Ovary (tissue), 10 donors: ENCODE measurements at places on chromosomes 4 and X.

DNA sequence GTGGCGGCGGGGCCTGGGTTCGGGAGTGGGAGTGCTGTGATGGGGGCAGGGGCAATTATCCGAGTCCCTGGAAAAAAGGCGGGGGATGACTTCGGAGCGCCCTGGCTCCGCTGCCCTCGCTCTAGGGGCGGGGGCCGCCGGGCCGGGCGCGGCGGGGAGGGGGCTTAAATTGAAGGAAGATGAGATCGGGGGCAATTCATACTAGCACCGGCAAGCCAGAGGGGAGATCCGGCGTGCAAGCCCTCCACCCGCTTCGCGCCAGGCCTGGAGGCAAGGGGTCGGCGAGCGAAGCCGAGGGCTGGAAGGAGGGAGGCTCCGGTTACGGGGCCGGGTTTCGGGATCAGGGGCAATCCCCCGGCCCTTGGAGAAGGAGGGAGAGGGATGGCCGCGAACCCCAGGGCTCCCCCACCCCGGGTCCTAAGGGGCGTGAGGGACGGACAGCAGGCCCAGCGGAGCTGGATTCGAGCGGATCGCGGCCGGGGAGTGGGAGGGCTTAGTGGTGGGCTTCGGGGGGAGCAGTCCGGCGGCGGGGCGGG is 1.2 kb downstream of the BCORL1 start:
- no peak overlapping the region for H3K27ac ChIP-seq
- peak; percentile 50 for DNase-seq
- H3K27me3 ChIP-seq: no peaks in the 10 kb centered on the region
- no peak overlapping the region for H3K4me3 ChIP-seq

DNA sequence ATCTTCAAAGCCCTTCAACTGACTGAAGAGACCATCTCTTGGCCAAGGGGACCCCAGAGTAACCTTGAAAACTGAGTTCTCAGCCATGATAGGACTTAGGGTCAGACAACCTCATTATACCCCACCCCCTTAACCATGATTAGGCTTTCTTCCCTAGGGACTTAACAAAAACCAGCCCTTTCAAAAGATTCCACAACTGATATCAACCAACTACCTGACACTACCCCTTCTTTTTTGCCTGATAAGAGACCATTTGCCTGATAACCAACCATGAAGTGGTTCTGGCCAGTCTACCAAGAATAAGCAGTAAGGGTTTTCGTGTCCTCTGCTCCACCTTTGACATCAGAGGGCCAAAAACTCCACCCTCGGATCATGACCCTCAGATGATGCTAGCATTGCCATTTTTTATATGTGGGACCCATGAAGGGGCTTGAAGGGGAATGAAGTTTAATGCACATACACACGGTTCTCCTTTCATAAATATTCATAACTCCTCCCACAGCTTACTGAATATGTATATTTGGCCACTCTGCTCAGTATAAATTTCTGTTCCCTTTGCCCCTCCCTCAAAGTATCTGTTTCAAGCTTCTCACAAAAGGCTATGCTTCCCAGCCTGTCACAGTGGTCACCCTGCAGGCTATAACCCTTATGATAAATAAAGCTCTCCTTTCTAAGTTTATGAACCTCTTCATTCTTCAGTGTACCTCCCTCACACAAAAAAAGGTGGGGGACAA is 12.3 kb downstream of the TBCK start:
- H3K4me3 ChIP-seq: no peak overlapping the region
- H3K27me3 ChIP-seq: no peaks in the 10 kb centered on the region
- H3K36me3 ChIP-seq: no peaks in the 10 kb centered on the region
- no peak for DNase-seq
- no peak overlapping the region for H3K27ac ChIP-seq
- H3K4me1 ChIP-seq: peaks cover 2% of the 10 kb centered on the region

GRCh38 chr4:69828828-69829227 is 31.1 kb downstream of the SULT1E1 start:
- no peaks in the 10 kb centered on the region for H3K27me3 ChIP-seq
- H3K36me3 ChIP-seq: no peaks in the 10 kb centered on the region
- H3K4me3 ChIP-seq: no peak overlapping the region
- no peaks in the 10 kb centered on the region for H3K4me1 ChIP-seq

DNA sequence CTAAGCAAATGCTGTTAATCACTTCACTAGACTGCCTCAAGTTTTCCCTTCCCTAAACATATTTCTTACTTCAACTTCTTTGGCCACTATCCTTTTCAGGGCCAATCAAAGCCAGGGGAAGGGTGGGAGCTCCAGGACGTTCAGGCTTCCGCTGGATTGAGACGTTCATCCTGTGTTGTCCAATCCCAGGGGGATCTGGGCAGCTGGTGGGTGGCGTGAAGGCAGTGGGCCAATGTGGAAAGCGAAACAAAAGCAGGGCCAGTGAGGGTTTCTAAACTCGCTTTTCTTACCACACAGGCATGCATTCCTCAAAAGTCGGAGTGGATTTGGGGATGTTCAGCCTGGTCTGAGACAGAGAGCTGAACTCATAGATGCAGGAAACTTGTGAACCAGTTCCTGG is 7.6 kb downstream of the CXCL13 start:
- H3K27ac ChIP-seq: no peak overlapping the region
- no peaks in the 10 kb centered on the region for H3K27me3 ChIP-seq
- no peak for DNase-seq

- no peaks in the 10 kb centered on the region for H3K27me3 ChIP-seq
- H3K4me3 ChIP-seq: no peak overlapping the region
- no peaks in the 10 kb centered on the region for H3K36me3 ChIP-seq
- no peak for DNase-seq
Observed at GRCh38 chrX:19462879-19463278, 52.4 kb downstream of the MAP3K15 start.

- H3K4me1 ChIP-seq: peaks cover 15% of the 10 kb centered on the region
- H3K27ac ChIP-seq: no peak overlapping the region
- no peaks in the 10 kb centered on the region for H3K36me3 ChIP-seq
- no peak for DNase-seq
- H3K27me3 ChIP-seq: no peaks in the 10 kb centered on the region
Observed at GRCh38 chr4:37661772-37662171, 24.4 kb downstream of the RELL1 start.
